Activated T-helper 1 cell treated with anti-CD3 and anti-CD28 coated beads, Interleukin-12 subunit alpha, Interleukin-12 subunit beta, Interleukin-2, Interleukin-4 antibody, amounts not matched to agents 30 ng/mL and 10 ng/mL and 1 ng/mL, durations not matched to agents 14 hours and 24 hours and 36 hours (primary cell): ENCODE measurements at places on chromosomes 13 and 19. TPM values are rescaled to one million over a fixed set of nuclear protein-coding genes. Genes with fewer than 3 reads are reported as not detected.

DNA sequence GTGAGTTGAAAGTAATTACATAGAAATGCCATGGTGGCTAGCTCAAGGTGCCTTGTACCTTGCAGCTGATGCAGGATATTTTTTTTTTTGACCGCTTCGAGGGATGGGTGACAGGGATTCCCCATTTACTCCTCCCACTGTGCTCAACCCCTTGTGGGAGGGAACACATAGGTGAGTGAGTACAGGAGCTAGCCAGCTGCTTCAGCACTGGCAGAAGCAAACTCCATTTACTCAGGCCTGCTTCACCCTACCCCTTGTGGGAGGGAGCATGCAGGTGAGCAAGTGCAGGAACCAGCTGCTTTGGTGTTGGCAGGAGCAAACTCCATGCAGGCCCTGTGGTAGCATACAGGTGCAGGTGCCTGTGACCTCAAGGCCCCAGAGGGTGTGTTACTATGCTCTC lies 330.1 kb downstream of the TDRD3 start:
- no peak for DNase-seq

DNA sequence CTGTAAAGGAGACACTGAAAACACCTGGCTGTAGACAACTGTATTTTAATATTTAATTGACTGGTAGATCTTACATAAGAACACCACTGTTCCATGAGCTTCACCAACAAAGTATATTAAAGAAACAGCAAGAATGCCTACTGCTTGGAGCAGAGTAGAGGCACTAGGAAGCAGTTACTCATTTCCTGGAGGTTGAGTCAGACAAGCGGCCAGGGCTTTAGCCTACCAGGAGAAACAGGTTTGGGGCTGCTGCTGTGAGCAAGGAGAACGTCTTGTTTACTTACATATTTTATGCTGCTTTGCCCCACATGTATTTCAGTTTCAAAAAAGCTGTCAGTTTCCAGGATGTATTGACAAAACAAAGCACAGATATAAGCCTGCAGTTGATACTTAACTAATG lies 33.4 kb downstream of the ALG5 start:
- no peak for DNase-seq

GRCh38 chr13:81988567-81988966 lies 1647.6 kb upstream of the SPRY2 start:
- DNase-seq: no peak

Gene CEACAM5
- total RNA-seq: not detected in 2 replicates

Gene MUC16
- not detected in 2 replicates for total RNA-seq

GRCh38 chr19:4087787-4088679 lies 21.3 kb upstream of the ZBTB7A start:
- DNase-seq: no peak

DNA sequence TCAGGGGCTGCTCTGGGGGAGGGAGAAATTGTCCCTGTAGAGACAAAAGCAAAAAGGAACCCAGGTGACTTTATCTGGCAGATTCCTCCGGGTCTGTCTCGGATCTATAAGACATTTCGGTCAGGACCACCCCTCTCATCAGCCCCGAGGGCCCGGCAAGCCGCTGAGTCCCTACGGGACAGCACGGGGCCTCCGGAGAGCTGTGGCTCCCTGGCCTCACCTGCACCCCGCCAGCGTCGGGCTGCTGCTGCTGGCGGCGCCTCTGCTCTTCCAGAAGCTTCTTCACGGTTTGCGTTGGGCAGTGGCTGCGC lies 1.9 kb downstream of the NFKBID start:
- DNase-seq: no peak

DNA sequence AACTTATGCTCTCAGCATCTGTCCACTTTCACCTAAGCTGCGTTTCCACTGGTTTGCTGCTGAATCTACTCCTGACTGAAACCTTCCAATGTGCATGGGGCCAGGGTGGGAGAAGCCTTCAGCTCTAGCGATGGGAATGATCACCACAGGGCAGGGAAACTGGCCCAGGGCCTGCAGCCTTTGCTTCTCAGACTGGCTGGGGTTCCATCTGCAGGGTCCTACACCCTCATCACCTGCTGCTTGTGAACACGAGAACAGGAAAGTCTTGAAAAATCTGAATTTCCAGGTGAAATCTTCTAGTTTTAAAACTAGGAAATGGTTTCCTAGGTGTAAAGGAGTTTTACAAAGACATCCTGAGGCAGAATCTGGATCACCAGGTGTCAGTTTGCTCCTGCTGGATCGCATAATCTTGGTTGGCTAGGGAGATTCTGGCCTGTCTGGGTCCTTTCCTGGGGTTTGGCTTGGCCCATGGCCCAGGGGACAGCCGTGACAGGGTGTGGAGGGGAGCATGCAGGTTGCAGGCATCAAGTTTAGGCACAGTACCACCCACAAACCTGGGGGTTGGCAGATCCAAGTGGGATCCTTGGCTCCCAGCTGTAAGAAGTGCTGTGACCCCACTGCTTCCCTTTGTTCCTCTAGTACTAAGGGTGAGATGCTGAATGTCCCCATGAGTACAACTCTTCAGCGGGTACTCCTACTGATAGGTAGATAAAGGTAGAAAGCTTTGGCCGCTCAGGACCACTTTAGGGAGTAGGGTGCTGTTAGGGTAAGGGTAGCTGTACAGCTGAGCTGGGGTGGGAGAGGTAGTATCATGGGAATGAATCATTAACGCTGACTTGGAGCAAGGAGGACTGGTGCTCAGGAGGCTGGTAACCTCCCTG lies 1.8 kb upstream of the UBE2M start:
- DNase-seq: no peak

Gene CCDC106
- total RNA-seq: 7.3 and 9.0 TPM in 2 replicates

Gene TEX26
- total RNA-seq: not detected in 2 replicates

- DNase-seq: no peak
Observed at GRCh38 chr13:37616131-37616530, 17.6 kb upstream of the POSTN start.

GRCh38 chr19:29497241-29497640 lies 28.6 kb upstream of the VSTM2B start:
- DNase-seq: no peak

GRCh38 chr19:7901337-7901736 lies 2.3 kb upstream of the MAP2K7 start:
- DNase-seq: no peak

GRCh38 chr13:96780105-96780504 lies 214.2 kb downstream of the OXGR1 start:
- DNase-seq: no peak

GRCh38 chr19:49368711-49369358 lies 5.2 kb downstream of the DKKL1 start:
- no peak for DNase-seq

Gene GRIK5
- 3.9 TPM in 2 replicates for total RNA-seq

- no peak for DNase-seq
Observed at GRCh38 chr13:113762075-113762474, 3.0 kb downstream of the TMEM255B start.

DNA sequence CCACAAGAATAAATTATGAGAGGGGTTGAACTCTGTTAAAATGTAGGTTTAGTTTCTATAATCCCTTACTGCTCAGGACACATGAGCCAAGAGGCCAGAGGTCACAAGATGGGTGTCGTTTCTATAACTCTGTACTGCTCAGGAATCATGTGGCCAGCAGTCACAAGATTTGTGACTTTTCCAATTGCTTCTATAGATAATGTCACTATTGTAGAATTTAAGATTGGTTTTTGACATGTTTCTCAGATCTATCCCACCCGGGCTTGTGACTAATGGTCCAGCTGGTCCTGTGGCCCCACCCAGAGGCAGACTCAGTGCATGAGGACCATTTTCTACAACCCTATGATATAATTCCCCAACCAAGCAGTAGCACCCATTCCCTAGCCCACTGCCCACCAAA lies 662.0 kb upstream of the KLF12 start:
- no peak for DNase-seq

DNA sequence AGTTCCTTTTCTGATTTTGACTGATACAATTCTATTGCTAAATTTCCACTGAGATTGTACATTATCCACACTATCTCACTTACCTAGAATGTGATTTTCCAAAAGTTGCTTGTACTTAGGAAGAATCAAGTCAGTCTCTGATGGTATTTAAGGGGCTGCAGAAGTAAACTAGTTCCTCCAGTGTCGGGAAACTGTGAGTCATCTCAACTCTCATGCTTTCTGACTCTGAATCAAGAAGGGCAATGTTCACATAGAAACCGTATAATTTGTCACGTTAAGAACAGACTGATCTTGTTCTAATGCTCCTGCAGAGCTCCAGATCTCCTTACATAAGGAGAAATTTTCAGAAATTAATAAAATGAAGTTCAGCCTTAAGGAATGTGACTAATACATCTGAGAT lies 369.3 kb downstream of the KLF5 start:
- no peak for DNase-seq

DNA sequence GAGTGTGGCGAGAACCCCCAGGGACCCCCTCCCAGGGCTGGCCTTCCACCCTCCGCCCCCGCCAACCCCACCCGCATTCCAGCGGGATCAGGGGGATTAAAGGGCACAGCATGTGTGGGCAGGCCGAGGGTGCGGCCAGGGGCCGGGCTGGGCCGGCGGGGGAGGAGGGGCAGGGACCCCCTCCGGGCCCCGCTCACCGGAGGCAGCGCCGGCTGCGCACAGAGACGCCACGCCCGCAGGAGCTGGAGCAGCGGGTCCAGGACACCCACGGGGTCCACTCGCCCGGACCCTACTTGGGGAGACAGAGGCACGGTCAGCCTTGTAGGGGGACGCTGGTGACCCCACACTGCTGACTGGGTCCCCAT lies 2.4 kb downstream of the ADAMTSL5 start:
- no peak for DNase-seq

- no peak for DNase-seq
Observed at GRCh38 chr13:67227131-67227983, 2.8 kb downstream of the PCDH9 start.

GRCh38 chr13:105595471-105595870 lies 940.0 kb downstream of the EFNB2 start:
- no peak for DNase-seq

- no peak for DNase-seq
Observed at GRCh38 chr19:45862271-45862563, 730 bp downstream of the SYMPK start.
